ENCODE measurements at places on chromosomes 1 and 21.

DNA sequence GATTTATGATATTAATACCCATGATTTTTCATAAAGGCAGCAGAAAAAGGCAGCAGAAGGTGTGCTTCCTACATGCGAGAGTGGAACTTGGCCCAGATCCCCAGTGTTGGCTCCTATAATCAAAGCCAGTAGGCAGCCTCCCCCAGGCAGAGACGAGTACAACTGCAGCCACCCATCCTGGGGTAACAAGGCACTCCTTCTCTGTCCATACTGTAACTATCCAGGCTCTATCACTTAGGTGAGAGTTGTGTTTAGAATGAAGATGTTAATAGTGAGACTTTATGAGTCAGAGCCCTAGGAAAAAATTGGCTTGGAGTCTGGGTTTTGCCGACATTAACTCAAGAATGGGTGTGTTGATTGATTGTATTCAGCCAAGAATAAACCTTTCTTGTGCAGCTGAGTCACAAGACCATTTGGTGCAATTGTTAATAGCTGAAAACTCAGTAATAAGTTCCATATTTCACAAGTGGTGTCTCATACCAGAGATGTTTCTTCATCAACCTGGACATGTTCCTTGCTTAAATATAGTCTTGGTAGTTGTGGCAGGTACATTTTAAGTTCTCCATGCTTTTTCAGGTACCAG is 322.3 kb downstream of the DUSP10 start:
- DNase-seq = no peak

DNA sequence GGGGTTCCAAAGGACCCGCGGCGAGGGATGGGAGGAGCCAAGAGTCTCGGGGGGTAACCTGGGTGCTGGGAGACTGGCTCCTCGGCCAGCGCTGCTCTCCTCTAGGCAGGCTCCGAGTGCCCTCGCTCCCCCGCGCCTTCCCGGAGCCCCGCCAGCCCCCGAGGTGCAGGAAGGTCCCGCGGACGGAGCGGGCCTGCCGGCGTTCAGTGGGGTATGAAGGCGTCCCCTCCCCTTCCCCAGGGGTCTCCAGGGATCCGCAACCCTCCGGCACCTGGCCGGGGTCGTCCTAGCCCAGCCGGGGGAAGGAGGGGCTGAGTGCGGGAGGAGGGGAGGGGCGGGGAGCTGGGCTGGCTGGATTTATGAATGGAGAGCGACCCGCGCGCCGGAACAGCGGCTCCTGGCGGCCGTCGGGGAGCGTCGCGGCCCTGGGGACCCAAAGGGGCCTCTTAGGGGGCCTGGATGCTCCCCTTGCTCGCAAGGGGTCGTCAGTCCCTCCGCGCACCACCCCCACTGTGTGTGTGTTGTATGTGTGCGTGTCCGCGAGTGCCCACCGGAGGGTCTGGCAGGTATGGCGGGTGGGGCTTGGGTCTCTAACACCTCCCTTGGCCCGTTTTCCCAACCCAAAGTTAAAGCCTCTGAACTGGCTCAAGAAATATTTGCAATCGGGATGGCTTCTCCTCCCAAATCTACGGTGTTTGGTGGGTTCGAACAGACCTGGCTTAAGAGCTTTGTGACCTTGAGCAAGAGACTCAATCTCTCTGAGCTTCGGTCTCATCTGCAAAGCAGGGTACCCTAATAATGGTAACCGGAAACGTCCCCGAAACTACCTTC is 642 bp downstream of the HCRTR1 start:
- peak; percentile 53 for DNase-seq

DNA sequence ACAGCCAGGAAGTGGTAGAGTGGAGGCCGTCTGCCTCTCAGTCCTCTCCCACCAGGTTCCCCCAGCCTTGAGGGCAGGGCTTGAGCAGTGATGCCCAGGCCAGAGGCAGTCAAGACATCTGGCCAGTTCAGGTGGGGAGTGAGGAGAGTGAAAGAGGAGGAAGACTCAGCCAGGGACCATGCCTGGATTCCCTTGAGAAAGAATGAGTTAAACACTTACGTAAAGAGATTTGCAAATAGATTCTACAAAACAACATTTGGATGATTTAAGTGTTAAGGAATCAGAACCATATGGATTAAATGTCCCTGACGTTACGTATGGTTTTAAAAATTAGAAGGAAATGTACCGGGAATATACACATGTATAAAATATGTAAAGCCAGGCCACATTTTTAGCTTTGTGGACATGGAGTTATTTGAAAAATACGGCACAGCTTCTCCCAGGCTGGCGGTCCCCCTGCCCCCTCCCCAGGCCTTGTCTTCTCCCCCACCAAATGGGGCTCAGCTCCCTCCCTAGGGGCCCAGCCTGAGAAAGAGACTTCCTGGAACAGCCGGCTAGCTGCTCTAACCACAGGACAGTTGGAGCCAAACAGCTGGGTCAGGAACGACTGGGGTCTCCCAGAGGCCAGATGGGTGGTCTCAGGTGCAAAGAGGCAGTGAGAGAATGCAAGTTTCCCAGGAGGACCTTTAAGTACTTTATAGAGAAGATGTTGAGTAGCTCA is 188.3 kb upstream of the EDN2 start:
- DNase-seq = no peak

GRCh38 chr1:231694465-231695077 is 68.0 kb downstream of the DISC1 start:
- no peak for DNase-seq

- DNase-seq = no peak
These were observed 45.0 kb upstream of the KIRREL1 start for GRCh38 chr1:157948312-157949073.

GRCh38 chr1:55820501-55820900 is 605.3 kb upstream of the USP24 start:
- DNase-seq = no peak

- no peak for DNase-seq
These were observed 1183.7 kb downstream of the MRPL39 start for GRCh38 chr21:24423546-24423945.

DNA sequence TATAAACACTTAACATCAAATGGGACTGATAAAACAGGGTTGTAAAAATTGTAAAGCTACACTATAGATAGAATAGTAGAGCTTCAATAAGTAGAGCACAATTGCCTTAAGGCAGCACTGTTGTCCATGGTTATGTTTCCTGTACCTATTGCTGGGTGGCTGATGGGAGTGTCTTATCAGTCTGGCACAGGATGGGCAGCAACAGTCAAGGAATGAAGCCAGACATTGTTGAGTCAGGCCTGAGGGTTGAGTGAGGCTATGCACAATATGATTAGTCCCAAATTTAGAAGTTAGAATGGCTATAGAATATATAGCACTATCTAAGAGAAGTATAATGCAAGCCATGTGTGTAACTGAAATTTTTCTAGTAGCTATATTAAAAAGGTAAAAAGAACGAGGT is 25.0 kb upstream of the CD1D start:
- DNase-seq = no peak

- DNase-seq = peak; percentile 35
These were observed 248.6 kb downstream of the DNM3 start for GRCh38 chr1:172089768-172090510.

DNA sequence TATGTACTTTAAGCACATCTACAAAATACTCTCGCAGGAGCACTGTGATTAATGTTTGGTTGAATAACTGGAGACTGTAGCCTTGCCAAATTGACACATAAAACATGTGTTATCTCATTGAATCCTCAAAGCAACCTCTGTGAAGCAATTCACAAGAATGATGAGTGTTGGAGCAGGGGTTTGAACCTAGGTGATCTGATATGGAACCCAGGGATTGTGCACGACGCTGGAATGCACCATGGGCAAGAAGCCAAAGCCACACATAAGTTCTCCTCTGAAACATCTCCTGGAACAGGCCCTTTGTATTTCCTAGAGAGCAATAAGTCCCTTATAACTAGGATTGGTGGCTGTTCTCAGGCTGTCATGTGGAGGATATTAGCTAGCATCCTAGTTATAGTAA is 124.6 kb upstream of the IVNS1ABP start:
- DNase-seq = no peak

Measured in left cardiac atrium (tissue), 4 donors.